ENCODE measurements at places on chromosomes 12 and 14. TPM values are rescaled to one million over a fixed set of nuclear protein-coding genes. Genes with fewer than 3 reads are reported as not detected.

IFI27 gene
- total RNA-seq: 10.9 TPM

IFI27L2 gene
- 77.0 TPM for total RNA-seq

PLEKHG3 gene
- total RNA-seq: 13.5 TPM

RERG gene
- total RNA-seq: 0.65 TPM

SYT1 gene
- total RNA-seq: 25.2 TPM

ACOT2 gene
- 27.2 TPM for total RNA-seq

SMOC1 gene
- total RNA-seq: 12.9 TPM

SLC25A47 gene
- total RNA-seq: 0.07 TPM

FOXN4 gene
- not detected for total RNA-seq

TAS2R43 gene
- total RNA-seq: not detected

TAS2R20 gene
- total RNA-seq: 3.8 TPM

STAC3 gene
- total RNA-seq: 0.33 TPM

ESPL1 gene
- 2.3 TPM for total RNA-seq

GPR84 gene
- total RNA-seq: 0.07 TPM

CRACR2A gene
- 4.3 TPM for total RNA-seq

CISTR gene
- not detected for total RNA-seq

PMCH gene
- total RNA-seq: 0.30 TPM

CKB gene
- total RNA-seq: 27.5 TPM

TCL1B gene
- not detected for total RNA-seq

CCDC196 gene
- not detected for total RNA-seq

B4GALNT3 gene
- total RNA-seq: 0.13 TPM

FSCB gene
- total RNA-seq: not detected

CHMP4A gene
- 21.8 TPM for total RNA-seq

WDR20 gene
- 14.8 TPM for total RNA-seq

PAH gene
- not detected for total RNA-seq

CTSG gene
- not detected for total RNA-seq

TRHDE gene
- 1.6 TPM for total RNA-seq

KRT72 gene
- total RNA-seq: not detected

MBIP gene
- 12.8 TPM for total RNA-seq

REM2 gene
- total RNA-seq: 0.13 TPM

RERGL gene
- total RNA-seq: not detected

CLEC2A gene
- not detected for total RNA-seq

ITGB7 gene
- 0.40 TPM for total RNA-seq

IFNG-AS1 gene
- 0.07 TPM for total RNA-seq

HAL gene
- total RNA-seq: 1.2 TPM

DICER1 gene
- total RNA-seq: 33.3 TPM

RHOJ gene
- 5.0 TPM for total RNA-seq

Data from smooth muscle cell of the pulmonary artery (primary cell).